Epithelial cell of proximal tubule (primary cell): ENCODE measurements at places on chromosomes 4 and X. TPM values are rescaled to one million over a fixed set of nuclear protein-coding genes. Genes with fewer than 3 reads are reported as not detected.

IGSF1 gene
- total RNA-seq: 0.29 and 0.46 TPM in 2 replicates

STARD8 gene
- total RNA-seq: 7.7 and 9.5 TPM in 2 replicates

RRH gene
- not detected in 2 replicates for total RNA-seq

DNA sequence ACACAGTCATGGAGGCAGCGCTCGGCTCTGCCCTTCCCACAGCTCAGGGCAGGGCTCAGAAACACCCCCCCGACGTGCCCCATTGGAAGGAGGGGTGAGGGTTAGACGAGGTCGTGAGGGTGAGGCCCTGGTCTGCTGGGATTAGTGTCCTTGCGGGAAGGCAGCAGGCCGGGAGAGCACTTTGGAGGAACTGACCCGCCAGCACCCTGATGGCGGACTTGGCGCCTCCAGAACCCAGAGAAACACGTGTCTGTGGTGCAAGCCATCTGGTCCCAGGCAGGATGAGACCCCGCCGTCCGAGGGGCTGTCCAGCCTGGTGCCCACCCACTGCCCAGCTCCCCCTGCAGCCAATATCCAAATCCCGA, 26.3 kb downstream of the TACC3 start:
- DNase-seq: no peak

GRCh38 chr4:185018834-185019455, 655 bp downstream of the HELT start:
- DNase-seq: no peak

- no peak for DNase-seq
These were observed 489.7 kb upstream of the GNPDA2 start for GRCh38 chr4:45215976-45216542.

GRCh38 chr4:155249016-155249566, 40.7 kb downstream of the NPY2R start:
- no peak for DNase-seq
